Central memory CD8-positive, alpha-beta T cell (primary cell): ENCODE measurements at places on chromosomes 12 and 14.
A peak's percentile ranks its signal among the peaks of the same experiment; 100 is the strongest.

GRCh38 chr14:21913759-21914158 is 240.1 kb upstream of the OR4E1 start:
- H3K36me3 ChIP-seq, result peaks cover 1% of the 10 kb centered on the region
- H3K4me3 ChIP-seq, result peak overlapping the region; percentile 3
- peaks cover 15% of the 10 kb centered on the region for H3K4me1 ChIP-seq

GRCh38 chr14:54667764-54668163 is 100.8 kb downstream of the SAMD4A start:
- no peak overlapping the region for H3K4me3 ChIP-seq
- H3K27me3 ChIP-seq, result peaks cover 80% of the 10 kb centered on the region
- H3K27ac ChIP-seq, result no peak overlapping the region
- no peak for DNase-seq
- H3K4me1 ChIP-seq, result peaks cover 22% of the 10 kb centered on the region

- no peak overlapping the region for H3K27ac ChIP-seq
- peaks cover 3% of the 10 kb centered on the region for H3K27me3 ChIP-seq
- H3K36me3 ChIP-seq, result peaks cover 1% of the 10 kb centered on the region
- no peak for DNase-seq
Measured at GRCh38 chr14:52876806-52877205, 74.0 kb downstream of the FERMT2 start.

- H3K27me3 ChIP-seq, result peaks cover 46% of the 10 kb centered on the region
- H3K36me3 ChIP-seq, result peaks cover 1% of the 10 kb centered on the region
- H3K27ac ChIP-seq, result no peak overlapping the region
- no peak overlapping the region for H3K4me3 ChIP-seq
Measured at GRCh38 chr12:95731519-95731958, 59.0 kb downstream of the NTN4 start.

- H3K27ac ChIP-seq, result no peak overlapping the region
- H3K4me1 ChIP-seq, result no peaks in the 10 kb centered on the region
- H3K36me3 ChIP-seq, result no peaks in the 10 kb centered on the region
- DNase-seq, result no peak
- H3K27me3 ChIP-seq, result no peaks in the 10 kb centered on the region
Measured at GRCh38 chr14:29858299-29858698, 69.3 kb downstream of the PRKD1 start.

- H3K27ac ChIP-seq, result no peak overlapping the region
- no peaks in the 10 kb centered on the region for H3K36me3 ChIP-seq
- no peak overlapping the region for H3K4me3 ChIP-seq
- DNase-seq, result no peak
Measured at GRCh38 chr12:5377997-5378592, 53.8 kb upstream of the NTF3 start.

DNA sequence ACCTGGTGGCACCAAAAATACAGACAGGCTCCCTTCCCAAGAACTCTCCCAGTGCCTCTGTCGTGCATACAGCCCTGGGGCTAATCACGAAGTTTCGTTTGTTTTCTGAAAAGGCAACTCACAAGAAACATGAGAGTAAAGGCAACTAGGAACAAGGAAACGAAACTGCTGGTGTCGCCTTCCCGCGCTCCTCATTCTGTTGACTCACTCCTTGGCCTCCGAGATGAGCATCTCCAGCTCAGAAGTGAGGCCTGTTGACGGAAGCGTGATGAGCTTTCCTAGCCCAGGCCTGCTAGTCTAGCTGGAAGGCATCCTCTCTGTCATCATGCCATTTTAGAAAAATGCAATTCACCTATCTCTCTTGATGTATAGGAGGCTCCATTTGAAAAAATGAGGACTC is 50.5 kb downstream of the TTC9 start:
- H3K27me3 ChIP-seq, result peaks cover 2% of the 10 kb centered on the region
- no peak overlapping the region for H3K27ac ChIP-seq
- no peak for DNase-seq
- no peak overlapping the region for H3K4me3 ChIP-seq
- no peaks in the 10 kb centered on the region for H3K36me3 ChIP-seq

GRCh38 chr12:19763488-19763887 is 324.2 kb downstream of the AEBP2 start:
- peaks cover 55% of the 10 kb centered on the region for H3K27me3 ChIP-seq
- H3K4me1 ChIP-seq, result no peaks in the 10 kb centered on the region
- H3K36me3 ChIP-seq, result no peaks in the 10 kb centered on the region
- H3K27ac ChIP-seq, result no peak overlapping the region

GRCh38 chr12:33265033-33265731 is 174.4 kb downstream of the SYT10 start:
- DNase-seq, result no peak
- H3K27ac ChIP-seq, result no peak overlapping the region
- no peaks in the 10 kb centered on the region for H3K36me3 ChIP-seq

DNA sequence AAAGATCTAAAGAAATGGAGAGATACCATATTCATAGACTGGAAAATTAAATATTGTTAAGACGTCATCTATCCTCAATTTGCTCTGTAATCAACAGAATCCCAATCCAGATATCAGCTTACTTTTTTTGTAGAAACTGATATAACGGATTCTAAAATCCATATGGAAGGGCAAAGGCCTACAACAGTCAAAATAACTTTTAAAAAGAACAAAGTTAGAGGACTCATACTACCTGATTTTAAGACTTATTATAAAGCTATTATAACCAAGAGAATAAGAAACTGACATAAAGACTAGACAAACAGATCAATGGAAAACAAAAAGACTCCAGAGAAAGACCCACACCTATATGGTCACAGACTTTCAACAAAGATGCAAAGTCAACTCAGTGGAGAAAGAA is 6.0 kb downstream of the DDX24 start:
- peaks cover 46% of the 10 kb centered on the region for H3K36me3 ChIP-seq
- H3K27ac ChIP-seq, result no peak overlapping the region
- H3K4me1 ChIP-seq, result peaks cover 74% of the 10 kb centered on the region
- peak overlapping the region; percentile 55 for H3K4me3 ChIP-seq
- no peak for DNase-seq

DNA sequence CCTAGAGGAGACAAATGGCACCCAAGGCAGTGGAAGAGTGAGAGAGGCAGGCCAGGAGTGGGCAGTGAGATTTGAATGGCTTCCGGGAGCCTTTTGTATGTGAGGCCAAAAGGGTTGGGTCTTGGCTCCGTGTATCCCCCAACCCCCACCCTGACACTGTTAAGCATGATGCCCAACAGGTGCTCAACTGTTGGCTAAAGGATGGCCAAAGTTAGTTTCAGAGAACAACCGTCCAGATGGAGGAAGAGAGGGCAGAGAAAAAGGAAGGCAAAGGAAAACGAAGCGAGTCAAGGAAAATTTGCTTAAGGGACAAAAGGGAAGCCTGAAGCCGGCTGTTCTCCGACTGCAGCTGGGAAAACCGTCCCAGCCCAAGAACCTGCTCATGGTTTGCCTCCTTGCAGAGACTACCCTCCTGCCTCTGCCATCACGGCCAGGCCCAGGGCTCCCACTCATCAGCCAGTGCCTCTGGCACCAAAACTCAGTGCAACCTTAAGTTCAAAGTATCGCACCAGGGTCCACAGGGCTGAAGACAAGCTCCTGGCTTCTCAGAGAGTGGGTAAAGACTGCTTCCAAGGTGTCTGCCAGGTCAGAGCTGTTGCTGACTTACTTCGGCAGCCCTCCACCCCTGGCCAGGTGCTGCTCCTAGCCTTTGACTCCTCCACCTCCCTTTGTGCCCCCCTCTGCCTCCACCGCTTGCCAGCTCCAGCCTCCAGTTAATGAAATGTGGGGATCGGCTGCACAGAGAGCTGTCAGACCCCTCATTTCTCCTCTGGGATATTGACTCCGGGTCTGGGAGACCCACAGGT is 4.2 kb upstream of the C1QL4 start:
- DNase-seq, result no peak
- no peak overlapping the region for H3K27ac ChIP-seq
- H3K36me3 ChIP-seq, result peaks cover 10% of the 10 kb centered on the region
- H3K4me3 ChIP-seq, result peak overlapping the region; percentile 72
- peaks cover 34% of the 10 kb centered on the region for H3K4me1 ChIP-seq

DNA sequence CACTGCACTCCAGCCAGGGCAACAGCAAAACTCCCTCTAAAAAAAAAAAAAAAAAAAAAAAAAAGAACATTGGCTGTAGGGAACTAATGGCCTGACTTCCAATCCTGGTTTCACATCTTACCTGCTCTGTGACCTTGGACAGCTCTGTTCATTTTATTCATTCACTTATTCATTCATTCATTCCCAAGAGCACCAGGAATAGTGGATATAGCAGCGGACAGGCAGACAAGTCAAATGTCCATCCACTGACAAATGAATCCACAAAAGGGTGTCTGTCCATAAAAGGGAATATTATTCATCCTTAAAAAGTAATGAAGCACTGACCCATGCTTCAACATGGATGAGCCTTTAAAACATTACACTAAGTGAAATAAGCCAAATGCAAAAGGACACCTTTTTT is 27.6 kb upstream of the C12orf76 start:
- H3K4me3 ChIP-seq, result no peak overlapping the region
- peaks cover 13% of the 10 kb centered on the region for H3K27me3 ChIP-seq
- no peak overlapping the region for H3K27ac ChIP-seq
- no peak for DNase-seq
- peaks cover 29% of the 10 kb centered on the region for H3K4me1 ChIP-seq

GRCh38 chr12:6764011-6764828 is 1.9 kb upstream of the PTMS start:
- H3K4me3 ChIP-seq, result peak overlapping the region; percentile 72
- peaks cover 43% of the 10 kb centered on the region for H3K4me1 ChIP-seq
- peaks cover 21% of the 10 kb centered on the region for H3K27me3 ChIP-seq
- H3K27ac ChIP-seq, result peak overlapping the region; percentile 77
- peaks cover 5% of the 10 kb centered on the region for H3K36me3 ChIP-seq

DNA sequence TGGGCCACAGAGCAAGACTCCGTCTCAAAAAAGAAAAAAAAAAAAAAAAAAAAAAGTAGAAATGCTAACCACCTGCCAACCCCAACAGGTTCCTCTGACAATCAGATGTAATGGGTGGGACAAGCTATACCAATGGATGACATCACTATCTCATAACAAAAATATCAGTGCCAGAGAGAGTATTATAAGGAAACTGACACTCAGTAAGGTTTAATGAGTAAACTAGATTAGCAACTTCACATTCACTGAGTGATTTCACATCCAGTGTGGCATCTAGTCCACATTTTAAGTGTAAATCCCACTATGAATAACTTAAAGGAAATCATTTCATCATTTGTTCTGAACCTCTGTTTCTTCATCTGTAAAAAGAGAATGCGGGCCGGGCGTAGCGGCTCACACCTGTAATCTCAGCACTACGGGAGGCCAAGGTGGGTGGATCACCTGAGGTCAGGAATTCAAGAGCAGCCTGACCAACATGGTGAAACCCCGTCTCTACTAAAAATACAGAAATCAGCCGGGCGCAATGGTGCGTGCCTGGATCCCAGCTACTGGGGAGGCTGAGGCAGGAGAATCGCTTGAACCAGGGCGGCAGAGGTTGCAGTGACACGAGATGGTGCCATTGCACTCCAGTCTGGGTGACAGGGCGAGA is 1.8 kb downstream of the SART3 start:
- H3K36me3 ChIP-seq, result peaks cover 28% of the 10 kb centered on the region
- H3K4me1 ChIP-seq, result peaks cover 56% of the 10 kb centered on the region
- peak overlapping the region; percentile 99 for H3K27ac ChIP-seq
- DNase-seq, result no peak
- H3K4me3 ChIP-seq, result peak overlapping the region; percentile 99
- H3K27me3 ChIP-seq, result no peaks in the 10 kb centered on the region

GRCh38 chr14:86997271-86997670 is 995.7 kb downstream of the GALC start:
- H3K4me1 ChIP-seq, result no peaks in the 10 kb centered on the region
- no peaks in the 10 kb centered on the region for H3K36me3 ChIP-seq
- DNase-seq, result no peak
- H3K27ac ChIP-seq, result no peak overlapping the region

- no peaks in the 10 kb centered on the region for H3K27me3 ChIP-seq
- H3K4me3 ChIP-seq, result no peak overlapping the region
- H3K4me1 ChIP-seq, result no peaks in the 10 kb centered on the region
- no peak for DNase-seq
Measured at GRCh38 chr12:90990611-90991010, 14.2 kb downstream of the EPYC start.

DNA sequence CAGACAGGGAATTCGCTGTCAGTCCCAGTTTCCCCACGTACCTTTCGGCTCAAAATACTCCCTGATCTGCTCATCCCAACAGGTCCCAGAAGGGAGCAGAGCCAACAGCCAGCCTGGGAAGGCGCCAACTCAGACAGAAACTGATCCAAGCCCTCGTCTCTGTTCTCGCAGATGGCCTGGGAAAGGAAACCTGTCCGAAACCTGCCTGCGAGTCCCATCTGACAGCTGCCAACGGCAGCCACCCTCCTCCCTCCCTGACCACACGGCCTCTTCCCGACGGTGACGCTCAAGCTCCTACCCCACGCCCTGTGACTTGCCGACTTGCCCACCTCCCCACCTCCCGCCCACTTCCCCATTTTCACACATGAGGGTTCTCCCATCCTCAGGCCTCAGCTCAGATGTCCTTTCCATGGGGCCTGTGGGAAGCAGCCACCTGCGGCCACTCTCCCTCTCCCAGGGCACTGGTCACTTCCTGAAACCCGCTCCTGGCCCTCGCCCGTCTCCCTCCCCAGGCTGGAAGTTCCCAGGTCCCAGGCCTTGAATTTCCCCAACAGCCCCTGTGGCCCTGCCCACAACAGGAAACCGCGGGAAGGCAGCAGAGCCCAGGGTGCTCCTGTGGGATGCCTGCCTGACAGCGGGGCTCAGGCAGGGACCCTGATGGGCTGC is 60.9 kb upstream of the FBRSL1 start:
- no peak overlapping the region for H3K27ac ChIP-seq
- no peak for DNase-seq
- H3K27me3 ChIP-seq, result peaks cover 28% of the 10 kb centered on the region
- peak overlapping the region; percentile 62 for H3K4me3 ChIP-seq
- no peaks in the 10 kb centered on the region for H3K36me3 ChIP-seq

GRCh38 chr12:107655281-107656065 is 30.1 kb upstream of the PWP1 start:
- no peaks in the 10 kb centered on the region for H3K27me3 ChIP-seq
- H3K4me3 ChIP-seq, result no peak overlapping the region
- DNase-seq, result no peak

- H3K27ac ChIP-seq, result no peak overlapping the region
- no peaks in the 10 kb centered on the region for H3K27me3 ChIP-seq
- H3K4me1 ChIP-seq, result peaks cover 9% of the 10 kb centered on the region
- no peak for DNase-seq
Measured at GRCh38 chr14:69068744-69069421, 84.0 kb downstream of the DCAF5 start.

- H3K36me3 ChIP-seq, result peaks cover 14% of the 10 kb centered on the region
- H3K4me3 ChIP-seq, result no peak overlapping the region
- H3K4me1 ChIP-seq, result peaks cover 19% of the 10 kb centered on the region
- no peak for DNase-seq
- no peak overlapping the region for H3K27ac ChIP-seq
- no peaks in the 10 kb centered on the region for H3K27me3 ChIP-seq
Measured at GRCh38 chr12:96313606-96314005, 86.6 kb downstream of the CDK17 start.
